ENCODE measurements at places on chromosomes 12 and 14. TPM values are rescaled to one million over a fixed set of nuclear protein-coding genes. Genes with fewer than 3 reads are reported as not detected.

DNA sequence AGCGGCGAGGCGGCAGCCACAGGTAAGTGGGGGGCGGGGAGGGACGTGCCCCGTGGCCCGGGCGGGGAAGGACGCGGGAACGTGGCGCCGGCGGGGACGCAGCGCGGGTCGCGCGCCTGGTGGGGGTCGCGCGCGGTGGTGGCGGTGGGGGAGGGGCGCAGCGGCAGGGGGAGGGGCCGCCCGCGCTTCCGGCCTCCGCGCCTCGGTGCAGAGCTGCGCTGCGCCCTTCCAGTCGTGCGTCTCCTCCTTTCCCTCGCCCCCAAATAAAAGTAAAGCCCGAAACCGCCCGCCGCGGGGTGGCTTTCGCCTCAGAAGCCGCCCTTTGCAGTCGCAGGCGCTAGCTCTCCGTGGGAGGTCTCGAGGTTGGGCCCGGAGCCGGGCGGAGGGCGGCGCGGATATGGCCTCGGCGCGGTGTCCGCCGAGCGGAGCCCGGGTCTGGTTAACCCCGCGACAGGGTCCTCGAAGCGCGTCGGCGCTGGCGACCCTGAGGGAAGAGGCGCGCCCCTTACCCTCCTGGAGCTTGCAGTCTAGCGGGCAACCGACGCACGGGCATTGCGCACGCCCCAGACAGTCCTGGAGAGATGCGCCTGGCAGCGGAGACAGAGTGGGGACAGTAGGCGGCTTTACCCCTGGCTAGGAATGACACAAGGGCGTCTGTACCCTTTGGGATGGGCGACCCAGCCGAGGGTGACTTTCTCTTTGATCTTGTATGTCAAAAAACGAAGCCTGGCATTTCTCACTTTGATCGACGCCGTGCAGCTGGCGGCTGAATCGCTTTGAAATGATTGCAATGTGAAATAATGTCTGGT, 589 bp downstream of the ATF1 start:
- peak; percentile 69 for DNase-seq

- no peak for DNase-seq
Measured at GRCh38 chr12:104638851-104639240, 182.1 kb downstream of the CHST11 start.

DNA sequence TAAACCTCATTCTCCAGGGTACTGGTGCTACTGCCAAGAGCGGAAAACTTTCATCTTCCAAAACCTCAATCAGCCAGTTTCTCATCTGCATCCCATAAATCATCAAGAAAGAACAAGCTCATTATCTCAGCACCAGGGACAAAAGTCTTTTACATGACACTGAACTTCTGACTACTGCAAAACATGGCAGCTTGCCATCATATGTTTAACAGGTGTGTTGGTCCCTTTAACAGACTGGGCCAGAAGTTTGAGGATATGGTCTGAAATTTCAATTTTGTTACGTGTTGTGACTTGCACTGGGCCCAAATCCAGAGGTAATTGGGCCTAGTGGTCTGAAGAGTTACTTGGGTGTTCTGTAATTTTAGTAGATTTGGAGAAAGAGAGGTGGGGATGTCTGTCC, 305.4 kb upstream of the SEL1L start:
- no peak for DNase-seq

DNA sequence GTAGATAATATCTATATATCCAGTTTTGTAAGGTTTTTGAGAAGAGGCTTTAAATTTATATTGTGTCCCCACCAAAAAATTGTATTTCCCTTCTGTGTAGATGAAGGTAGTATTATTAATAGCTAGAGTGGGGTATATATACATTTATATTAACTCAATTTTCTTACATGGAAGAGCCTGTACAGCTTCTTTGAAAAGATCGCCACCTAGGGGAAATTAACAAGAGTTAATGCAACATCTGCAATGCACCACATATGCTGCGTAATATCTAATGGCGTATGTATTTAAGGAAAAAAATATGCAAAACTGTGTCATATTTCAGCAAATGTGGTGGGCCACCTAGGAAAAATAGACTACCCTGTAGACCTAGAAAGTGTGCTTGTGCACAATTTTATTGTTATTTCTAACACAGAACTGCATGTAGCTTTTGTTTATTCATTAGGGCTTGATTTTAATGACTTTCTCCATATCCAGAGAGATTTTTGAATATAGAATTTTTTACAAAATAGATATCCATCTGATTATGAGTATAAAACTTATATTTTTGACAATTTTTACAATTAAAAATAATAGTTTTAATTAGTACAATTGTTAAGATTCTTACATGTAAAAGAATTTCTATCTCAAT, 14.0 kb downstream of the CCER1 start:
- DNase-seq = peak; percentile 61

DNA sequence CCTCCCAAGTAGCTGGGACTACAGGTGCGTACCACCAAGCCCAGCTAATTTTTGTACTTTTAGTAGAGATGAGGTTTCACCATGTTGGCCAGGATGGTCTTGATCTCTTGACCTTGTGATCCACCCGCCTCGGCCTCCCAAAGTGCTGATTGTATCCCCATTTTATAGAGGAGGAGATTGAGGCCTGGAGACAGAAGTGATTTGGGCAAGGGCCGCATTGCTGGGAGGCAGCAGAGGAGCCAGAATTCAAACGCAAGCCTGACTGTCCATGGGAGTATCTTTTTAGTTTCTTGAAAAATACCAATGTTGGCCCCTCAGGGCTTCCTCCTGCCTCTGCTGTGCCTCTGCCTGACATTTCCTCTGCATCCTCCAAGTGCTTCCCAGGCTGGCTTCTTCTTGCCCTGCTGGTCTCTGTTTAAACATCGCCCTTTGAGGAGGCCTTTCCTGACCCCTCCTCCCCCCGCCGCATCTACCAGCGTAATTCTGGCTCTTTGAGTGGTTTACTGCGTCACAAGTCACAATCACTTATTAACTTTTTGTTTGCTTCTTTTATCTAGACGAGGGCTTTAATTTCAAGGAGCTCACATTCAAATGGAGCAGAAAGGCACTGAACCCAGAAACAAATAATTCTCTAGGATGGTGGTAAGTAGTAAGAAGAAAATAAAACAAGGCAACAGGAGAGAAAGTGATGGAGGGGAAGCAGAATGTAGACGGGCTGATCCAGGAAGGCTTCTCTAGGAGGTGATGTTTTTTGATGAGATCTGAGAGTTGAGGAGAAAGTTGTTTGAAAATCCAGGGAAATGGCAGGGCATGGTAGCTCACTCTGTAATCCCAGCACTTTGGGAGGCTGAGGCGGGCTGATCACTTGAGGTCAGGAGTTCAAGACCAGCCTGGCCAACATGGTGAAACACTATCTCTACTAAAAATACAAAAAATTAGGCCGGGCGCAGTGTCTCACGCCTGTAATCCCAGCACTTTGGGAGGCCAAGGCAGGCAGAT, 91.0 kb upstream of the MED13L start:
- no peak for DNase-seq

GRCh38 chr12:95386051-95386450, 87.9 kb upstream of the METAP2 start:
- DNase-seq = no peak

DNA sequence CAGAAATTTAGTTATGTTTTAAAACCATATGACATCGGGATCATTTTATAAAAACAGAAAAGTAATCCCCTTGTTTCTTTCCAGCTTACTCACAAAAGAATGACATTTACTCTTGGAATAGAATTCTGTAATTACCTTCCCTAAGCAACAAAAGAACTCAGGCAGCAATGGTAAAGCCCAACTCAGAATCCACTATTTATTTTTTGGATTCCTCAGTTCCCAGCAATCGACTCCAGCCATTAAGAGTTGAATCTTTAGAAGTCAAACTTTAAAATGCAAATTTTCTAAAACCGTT, 65.9 kb downstream of the FOXN3 start:
- DNase-seq = no peak

DNA sequence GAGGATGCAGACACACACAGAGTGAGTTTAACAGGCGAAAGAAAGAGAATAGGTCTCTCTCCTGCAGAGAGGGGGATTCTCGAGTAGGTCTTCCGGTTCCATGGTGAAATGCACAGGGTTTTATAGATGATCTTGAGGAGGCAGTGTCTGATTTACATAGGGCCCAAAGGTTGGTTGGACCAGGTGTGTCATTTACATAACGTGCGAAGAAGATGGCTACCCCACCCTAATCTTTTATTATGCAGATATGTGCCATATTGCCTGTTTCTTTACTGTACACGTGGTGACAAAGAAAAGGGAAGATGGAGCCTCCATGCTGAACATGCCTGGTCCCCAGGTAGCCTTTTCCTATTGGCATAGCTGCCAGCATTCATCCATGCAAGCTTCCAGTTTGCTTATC, 219.8 kb downstream of the CRADD start:
- no peak for DNase-seq

- DNase-seq = peak; percentile 78
Measured at GRCh38 chr14:55458800-55459515, 18.5 kb upstream of the TBPL2 start.

DNA sequence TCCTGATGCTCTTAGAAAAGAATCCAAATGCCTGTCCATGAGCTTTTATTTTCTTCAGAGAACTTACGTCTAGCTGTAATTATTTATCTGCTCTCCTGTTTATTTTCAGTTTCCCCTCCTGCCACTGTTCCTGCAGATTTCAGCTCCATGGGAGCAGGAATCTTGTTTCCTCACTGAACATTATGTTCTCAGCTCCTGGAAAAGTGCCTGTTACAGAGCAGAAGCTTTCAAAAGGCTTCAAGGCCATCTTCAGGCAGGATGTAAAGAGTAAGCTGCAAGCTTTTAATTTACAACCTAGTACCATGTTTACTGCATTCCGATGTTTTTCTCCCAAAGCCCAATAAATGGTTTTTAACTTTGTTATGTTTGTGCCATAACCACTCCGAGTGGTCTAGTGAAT, 98.4 kb upstream of the BTG1 start:
- peak; percentile 68 for DNase-seq

Gene SYCP3
- total RNA-seq = 0.34 TPM

Gene NKX2-1
- not detected for total RNA-seq

Gene CD9
- total RNA-seq = 38.3 TPM

Gene MYO1H
- not detected for total RNA-seq

Gene RIN3
- 1.5 TPM for total RNA-seq

Data from LHCN-M2 (cell line).